ENCODE measurements at places on chromosomes 5 and 9.

DNA sequence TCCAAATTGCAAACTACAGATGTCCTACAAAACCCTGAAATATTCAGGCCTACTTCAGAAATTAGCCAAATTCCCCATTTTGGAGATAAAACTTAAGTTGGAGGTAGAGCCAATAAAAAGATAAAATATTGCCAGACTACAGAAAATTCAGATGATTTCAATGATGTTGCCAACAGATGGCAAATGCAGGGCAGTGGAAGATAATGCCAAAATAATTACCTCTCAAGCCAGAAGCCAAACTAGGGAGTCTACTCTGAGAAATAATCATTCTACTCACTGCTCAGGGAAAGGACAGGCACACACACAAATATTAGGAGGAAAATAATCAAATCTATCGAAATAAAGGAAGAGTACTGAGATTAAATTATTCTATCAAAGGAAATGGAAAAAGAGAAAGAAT, 347.5 kb upstream of the CCNG1 start:
- DNase-seq, result no peak

DNA sequence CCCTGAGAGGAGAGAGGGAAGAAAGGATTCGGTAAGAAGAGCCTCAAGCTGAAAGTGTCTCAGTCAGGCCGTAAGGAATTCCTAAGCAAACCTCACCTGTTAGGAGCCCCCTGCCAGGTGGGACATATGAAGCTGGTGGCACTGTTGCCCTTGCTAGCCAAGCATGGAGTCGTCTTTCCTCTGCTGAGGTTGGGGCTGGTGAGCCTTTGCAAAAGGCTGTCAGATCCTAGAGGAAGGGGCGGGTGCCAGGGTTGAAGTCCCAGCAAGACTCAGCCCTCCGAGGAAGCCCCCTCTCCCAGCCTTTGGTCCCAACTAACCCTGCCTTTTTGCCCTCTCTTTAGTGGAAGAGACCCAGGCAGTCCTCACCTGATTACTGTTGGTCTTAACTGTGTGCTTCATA, 5.5 kb upstream of the SMIM32 start:
- DNase-seq, result no peak

- DNase-seq, result no peak
These were observed 172.6 kb upstream of the PTGER4 start for GRCh38 chr5:40507095-40507494.

DNA sequence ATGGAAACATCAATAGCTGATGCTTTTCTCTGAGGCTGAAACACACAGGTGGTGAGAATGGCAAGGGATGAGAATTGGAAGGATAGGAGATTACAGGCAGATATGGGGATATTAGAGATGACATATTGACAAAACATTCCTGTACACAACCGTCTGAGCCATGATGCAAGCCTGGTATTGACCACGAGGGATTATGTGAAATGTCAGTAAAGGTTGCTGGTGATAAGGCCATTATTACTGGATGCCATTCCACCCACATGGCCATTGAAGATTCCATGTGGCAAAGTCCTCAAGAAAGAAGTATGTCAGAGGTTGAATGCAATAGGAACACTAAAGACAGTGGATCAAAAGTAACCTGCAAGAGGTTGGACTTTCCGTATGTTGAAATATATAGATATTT, 15.7 kb downstream of the GRAMD2B start:
- DNase-seq, result no peak

DNA sequence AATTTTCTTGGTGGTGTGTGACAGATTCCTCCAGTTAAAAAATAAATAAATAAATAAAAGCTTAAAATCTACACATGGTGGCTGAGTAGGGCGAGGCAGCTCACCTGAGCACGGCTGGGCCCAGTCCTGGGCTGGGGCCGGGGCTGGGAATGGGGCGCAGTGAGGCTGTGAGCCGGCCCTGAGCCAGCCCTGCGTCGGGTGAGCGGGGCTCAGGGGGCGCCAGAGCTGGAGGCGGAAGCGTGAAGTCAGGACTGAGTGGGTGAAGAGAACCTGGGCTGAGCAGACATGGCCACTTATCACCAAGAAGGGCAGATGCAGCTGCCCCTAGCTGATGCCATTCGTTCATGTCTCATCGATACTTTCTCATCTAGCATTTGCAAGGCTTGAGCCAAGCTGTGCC, 22.8 kb upstream of the DTWD2 start:
- no peak for DNase-seq

Data from chondrocyte (in vitro differentiated cells).